ENCODE measurements at places on chromosomes 7 and 10.

DNA sequence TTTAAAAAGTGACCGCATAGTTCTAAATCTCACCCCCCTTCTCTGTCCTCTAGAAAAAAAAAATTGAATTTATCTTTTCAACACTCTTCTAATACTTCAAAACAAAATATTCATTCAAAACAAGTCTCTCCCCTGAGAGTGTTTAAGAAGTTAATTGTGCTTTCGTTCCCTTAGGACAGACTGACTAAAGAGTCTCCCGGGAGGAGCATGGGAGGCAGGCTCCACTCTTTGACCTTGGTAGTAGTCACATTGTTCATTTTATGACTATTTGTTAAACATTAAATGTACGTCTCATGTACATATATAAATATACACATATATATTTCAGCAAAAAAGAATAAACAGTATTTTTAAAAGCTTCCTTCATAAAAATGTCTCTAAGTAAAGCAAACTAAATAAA, 35.3 kb upstream of the SPOCK2 start:
- DNase-seq = no peak

DNA sequence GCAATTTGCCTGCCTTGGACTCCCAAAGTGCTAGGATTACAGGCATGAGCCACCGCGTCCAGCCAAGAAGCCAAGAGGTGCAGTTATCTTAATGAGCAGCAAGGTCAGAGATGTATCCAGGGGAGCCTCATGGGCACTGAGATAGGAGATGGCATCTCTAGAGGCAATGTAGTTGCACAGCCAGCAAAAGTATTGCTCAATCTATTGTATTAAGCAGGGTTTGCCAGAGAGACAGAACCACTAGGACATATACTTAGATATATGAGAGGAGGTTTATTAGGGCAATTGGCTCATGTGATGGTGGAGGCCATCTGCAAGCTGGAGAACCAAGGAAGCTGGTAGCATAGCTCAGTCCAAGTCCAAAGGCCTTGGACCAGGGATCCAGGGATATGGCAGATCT, 16.3 kb upstream of the VPS26A start:
- DNase-seq = no peak

- DNase-seq = no peak
These were observed 8.9 kb upstream of the CDK1 start for GRCh38 chr10:60769406-60769805.

DNA sequence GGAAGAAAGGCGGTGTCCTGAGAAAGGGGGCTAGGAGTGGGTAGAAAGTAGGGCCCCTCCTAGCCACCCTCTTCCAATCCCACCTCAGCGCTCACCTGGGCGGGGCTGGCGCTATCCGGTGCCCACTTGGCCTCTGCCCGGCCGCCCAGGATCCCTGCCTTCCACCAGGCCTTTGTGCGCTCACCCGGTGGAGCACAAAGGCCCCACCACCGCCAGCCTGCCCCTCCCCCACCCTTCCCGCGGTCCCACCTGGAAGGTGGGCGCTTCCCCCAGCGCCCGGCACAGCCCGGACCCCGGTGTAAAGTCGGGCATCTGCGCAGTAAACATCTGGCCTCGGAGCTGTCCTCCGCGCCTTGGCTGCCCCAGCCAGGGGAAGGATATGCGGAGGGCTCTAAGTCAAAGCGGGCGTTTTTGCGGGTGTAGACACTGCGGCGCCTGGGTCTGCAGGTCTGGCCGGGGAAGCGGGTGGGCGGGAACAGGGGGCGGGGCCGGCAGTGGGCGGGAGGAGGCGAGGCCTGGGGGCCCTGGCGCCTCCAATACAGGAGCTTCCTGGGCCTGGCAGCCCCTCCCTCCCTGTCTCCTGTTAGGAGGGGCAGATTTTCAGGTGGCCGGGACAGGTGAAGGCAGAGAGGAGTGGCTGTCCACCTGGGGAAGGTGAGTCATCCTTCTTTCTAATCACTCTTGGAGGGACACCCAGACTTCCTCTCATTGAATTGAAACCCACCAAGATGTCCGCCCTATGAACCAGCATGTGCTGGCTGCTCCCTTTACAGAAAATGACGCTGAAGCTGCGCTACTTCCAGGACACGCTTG, 49.3 kb downstream of the PNLIPRP2 start:
- no peak for DNase-seq

GRCh38 chr10:11546581-11546980, 64.9 kb downstream of the USP6NL start:
- no peak for DNase-seq

- no peak for DNase-seq
These were observed 311.6 kb upstream of the MKI67 start for GRCh38 chr10:128437786-128438345.

- no peak for DNase-seq
These were observed 296.5 kb upstream of the ZNF32 start for GRCh38 chr10:43945094-43945730.

GRCh38 chr7:92973974-92974373, 137.6 kb upstream of the CDK6 start:
- DNase-seq = no peak

- DNase-seq = no peak
These were observed 114.3 kb upstream of the ZNF438 start for GRCh38 chr10:31145986-31146385.

DNA sequence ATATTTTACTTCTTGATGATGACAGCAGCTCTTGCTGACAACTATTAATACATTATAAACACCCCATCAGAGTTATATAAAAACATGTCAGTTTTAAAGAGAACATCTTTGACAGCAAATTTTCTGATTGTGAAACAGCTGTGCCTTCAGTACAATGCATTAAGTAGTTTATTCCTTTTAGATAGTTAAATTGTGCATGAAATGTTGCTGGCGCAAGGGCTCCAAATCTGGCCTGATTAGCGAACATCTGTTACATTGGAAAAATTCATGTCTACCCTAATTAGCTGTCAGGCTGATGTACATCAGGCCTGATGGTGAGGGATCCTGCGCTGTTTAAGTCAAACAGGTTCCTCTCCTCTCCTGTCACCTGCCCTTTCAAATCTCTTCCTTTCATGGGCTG, 171.9 kb upstream of the SP8 start:
- no peak for DNase-seq

GRCh38 chr7:105376908-105377533, 11.7 kb downstream of the SRPK2 start:
- no peak for DNase-seq

DNA sequence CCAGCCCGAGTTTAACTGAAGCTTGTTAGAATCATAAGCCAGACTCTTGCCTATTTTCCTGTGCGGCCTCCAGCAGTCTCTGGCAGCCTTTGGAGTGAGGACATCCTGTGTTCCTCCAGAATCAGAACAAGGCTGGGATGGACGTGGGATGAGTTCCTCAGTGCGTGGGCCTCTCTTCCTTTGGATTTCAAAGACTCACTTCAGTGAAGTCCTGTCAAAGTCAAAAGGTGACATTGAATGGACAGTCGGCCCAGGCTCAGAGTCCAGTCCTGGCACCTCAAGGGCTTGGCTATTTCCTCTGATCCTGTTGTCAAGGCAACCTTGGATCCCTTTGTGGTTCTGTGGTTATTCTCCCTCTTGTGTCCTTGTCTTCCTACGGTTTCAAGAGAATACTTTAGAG, 21.4 kb upstream of the SMC3 start:
- DNase-seq = no peak

DNA sequence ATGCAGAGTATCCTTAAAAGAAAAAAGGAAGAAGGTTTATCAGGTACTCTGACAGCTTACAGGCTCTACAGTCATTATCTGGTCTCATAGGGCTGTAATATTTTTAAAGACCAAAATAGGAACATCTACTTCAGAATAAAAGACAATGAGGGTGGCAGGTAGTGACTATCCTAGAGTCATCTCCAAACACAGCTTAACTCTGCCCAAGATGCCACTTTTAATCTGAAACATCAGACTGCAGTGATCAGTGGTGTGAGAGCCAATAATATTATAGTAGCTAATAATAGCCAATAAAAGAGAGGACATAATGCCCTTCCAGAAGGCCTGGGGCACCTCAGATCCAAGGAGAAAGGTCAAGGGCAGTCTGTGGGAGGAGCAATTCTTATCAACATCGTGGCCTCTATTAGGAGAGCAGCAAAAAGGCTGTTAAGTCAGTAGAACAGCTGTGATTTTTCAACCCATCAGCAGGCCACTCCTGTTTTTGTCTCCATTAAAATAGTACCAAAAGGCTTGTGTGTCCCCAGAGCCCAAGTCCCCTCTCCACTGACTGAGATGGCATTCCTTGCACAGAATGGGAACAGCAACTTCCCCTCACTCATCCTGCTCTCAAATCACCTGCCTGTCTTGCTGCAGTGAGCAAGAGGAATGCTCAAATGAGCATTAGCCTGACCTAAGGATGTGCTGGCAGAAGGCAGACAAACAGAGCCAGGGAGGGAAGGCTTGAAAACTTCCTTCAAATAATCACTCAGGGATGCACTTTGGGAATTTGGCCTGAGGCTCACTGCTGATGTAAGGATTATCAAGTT, 20.7 kb upstream of the SPOCK2 start:
- no peak for DNase-seq

Measured in esophagus squamous epithelium (tissue), 5 donors.